ENCODE measurements at places on chromosomes 3 and 15.
A peak's percentile ranks its signal among the peaks of the same experiment; 100 is the strongest.

- DNase-seq = no peak
These were observed 75.2 kb downstream of the ZMAT3 start for GRCh38 chr3:178996399-178996798.

DNA sequence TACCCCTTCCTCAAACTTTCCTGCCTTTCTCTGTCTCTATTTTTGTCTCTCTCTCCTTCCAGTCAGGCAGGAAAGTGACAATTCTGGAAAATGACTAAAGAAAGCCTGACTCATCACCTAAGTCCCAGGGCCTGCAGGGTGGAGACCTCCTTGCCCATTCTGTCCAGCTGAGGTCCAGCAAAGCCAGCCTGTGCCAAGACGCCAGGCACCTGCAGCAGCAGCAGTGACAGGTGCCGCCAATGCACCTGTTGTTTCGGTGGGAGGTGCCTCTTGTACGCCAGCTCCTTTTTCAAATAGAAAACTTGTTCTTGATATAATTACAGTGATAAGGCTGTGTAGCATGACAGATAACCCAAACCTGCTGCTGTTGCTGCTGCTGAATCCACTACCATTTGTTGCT, 501.3 kb downstream of the NTRK3 start:
- DNase-seq = no peak

- DNase-seq = no peak
These were observed 217.4 kb upstream of the WNT5A start for GRCh38 chr3:55704521-55704920.

GRCh38 chr3:194675081-194675640, 3.2 kb upstream of the LSG1 start:
- no peak for DNase-seq

- no peak for DNase-seq
These were observed 67.5 kb downstream of the PROS1 start for GRCh38 chr3:93906245-93906644.

DNA sequence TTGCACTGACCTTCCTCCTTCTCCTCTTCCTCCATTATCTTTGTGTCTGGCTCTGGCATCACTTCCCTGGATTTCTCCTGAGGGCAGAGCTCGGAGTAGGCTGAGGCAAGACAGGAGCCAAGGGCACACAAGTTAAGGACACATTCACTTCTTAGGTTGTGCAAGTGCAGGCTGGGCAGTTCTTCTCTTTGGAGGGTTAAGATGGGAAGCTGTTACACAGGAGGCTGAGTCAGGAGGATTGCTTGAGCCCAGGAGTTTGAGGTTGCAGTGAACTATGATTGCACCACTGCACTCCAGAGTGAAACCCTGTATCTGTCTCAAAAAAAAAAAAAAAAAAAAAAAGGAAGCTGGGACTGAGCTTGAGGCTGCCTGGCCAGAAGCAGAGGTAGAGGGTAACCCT, 176.2 kb upstream of the ANKRD28 start:
- DNase-seq = no peak

DNA sequence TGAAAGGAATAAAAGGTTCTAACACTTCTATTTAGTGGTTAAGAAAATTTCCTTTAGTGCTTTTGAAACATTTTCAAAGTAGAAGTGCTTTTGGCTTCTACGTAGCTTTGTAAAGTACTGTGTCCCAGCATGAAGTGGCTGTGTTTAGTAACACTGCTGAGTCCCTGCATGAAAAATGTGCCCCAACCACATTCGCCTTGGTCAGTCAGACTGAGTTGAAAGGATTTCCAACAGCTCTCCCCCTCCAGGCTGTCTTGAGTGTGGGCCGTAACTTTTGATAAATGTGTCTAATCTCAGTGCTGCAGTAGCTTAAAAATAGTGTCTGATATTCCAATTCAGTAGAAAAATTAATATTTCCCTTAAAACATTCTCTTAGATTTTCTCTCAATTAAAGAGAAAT, 115.0 kb downstream of the NR1D2 start:
- DNase-seq = no peak

- DNase-seq = no peak
These were observed 39.9 kb downstream of the MASP1 start for GRCh38 chr3:187251599-187251998.

DNA sequence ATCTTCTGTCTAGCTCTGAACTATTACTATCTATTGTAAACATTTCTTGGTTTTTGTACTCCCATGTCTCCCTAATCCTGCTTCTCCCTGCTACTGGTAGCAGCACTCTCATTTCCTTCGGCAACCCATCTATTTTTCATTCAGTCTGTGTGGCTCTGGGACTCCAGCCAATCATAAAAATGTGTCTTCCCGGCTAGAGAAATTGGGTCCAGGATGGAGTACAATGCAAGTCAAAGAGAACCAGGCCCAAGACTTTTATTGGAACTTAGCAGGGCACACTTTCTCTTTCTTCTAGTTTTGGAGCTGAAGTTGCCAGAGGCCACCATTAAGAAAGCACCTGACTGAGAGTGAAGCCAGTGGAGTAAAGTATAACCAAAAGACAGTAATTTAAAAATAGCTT, 22.8 kb upstream of the ARHGEF26 start:
- DNase-seq = no peak

DNA sequence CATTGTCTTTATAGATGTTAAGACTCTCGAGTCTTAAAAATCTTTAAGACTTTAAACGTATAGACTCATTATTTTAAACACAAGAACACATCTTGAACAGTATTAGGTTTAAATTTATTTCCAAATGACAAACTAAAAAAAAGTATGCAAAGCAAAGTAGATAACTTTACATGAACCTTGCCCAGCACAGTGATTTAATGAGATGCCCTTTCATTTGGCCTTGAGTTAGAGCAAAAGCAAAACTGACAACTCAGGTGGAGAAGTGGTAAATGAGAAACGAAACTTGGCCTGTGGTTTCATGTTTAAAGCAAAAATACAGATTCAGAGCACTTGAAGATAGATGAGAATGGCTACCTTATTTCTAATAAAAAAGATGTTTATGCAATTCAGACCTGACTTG, 8.6 kb downstream of the GPR15 start:
- no peak for DNase-seq

GRCh38 chr3:117434661-117435412, 725.3 kb downstream of the TUSC7 start:
- no peak for DNase-seq

GRCh38 chr15:82624438-82624837, 22.7 kb downstream of the CPEB1 start:
- DNase-seq = no peak

GRCh38 chr3:72318504-72319193, 529.6 kb downstream of the SHQ1 start:
- DNase-seq = no peak

DNA sequence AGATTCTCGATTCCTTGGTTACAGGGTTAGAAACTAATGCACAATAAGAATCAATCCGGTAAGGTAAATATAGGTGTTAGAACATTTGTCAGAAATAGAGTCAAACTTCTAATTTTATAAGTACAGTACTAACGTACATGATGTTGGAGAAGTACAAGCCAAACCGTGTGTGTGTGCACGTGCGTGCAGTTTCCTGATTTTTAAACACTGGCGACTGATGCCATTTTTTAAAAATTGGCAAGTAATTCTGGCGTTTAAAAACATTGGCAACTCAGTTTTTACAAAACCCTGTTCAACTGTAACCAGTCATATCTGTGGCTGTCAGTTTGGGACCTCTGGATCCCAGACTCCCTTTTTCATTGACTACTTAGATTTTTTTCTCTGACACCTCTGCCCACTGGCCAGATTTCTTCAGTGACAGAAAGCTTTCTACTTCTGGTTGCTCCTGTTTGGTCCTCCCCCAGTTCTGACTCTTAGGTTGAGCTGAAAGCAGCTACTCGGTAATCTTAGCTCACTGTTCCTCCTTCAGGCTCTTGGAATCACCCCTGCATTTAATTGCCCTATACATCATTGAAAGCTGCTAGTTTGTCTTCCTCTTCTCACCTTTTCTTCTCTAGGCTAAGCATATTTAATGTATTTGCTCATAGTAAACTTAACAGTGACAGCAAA, 843 bp downstream of the ATG7 start:
- DNase-seq = peak; percentile 52

- peak; percentile 52 for DNase-seq
These were observed 33.1 kb upstream of the UBE2Q2 start for GRCh38 chr15:75809986-75810750.

- DNase-seq = peak; percentile 30
These were observed 89.5 kb downstream of the EOMES start for GRCh38 chr3:27632431-27633223.

GRCh38 chr3:8663177-8664061, 18.8 kb upstream of the SSUH2 start:
- DNase-seq = peak; percentile 73

DNA sequence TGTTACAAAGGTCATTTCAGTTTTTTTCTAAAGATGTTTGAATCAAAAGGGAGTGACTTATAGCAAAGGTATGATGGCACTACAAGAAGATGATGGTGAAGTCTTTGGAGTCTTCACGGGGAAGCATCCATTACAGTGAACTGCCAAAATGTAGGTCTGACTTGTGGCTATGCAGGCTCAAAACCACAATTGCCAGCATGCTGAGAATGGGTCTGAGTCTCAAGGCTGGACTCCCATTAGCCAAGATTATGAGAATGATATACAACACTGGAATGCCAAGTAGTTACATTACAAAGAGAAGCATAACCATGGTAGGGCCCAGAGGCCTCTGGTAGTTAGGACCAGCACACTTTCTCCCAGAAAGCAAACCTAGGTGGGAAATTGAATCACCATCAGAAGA, 194.2 kb downstream of the MTHFS start:
- no peak for DNase-seq

GRCh38 chr3:168156479-168156878, 60.8 kb upstream of the GOLIM4 start:
- no peak for DNase-seq

GRCh38 chr15:31324186-31324585, 2.4 kb upstream of the KLF13 start:
- DNase-seq = no peak

DNA sequence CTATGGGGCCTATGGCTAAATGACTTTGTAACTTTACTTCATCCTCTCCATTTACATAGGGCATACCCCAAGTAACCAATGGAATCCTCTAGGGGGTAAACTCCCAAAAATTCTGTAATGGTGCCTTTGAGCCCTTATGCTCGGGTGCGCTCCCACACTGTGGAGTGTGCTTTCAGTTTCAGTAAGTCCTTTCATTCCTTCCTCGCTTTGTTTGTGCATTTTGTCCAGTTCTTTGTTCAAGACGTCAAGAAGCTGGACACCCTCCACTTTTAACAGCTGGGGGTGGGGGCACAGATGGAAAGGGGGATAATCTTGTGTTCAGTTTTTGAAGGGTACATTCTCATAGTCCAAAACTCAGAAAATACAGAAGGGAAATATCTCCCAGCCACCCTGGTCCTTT, 84.4 kb upstream of the C2CD4B start:
- no peak for DNase-seq

GRCh38 chr3:132872711-132873110, 150.5 kb upstream of the NPHP3 start:
- DNase-seq = no peak

GRCh38 chr3:179421500-179421899, 29.8 kb downstream of the GNB4 start:
- peak; percentile 3 for DNase-seq

- DNase-seq = peak; percentile 18
These were observed 461.5 kb upstream of the PPP2R3A start for GRCh38 chr3:135503760-135504686.

DNA sequence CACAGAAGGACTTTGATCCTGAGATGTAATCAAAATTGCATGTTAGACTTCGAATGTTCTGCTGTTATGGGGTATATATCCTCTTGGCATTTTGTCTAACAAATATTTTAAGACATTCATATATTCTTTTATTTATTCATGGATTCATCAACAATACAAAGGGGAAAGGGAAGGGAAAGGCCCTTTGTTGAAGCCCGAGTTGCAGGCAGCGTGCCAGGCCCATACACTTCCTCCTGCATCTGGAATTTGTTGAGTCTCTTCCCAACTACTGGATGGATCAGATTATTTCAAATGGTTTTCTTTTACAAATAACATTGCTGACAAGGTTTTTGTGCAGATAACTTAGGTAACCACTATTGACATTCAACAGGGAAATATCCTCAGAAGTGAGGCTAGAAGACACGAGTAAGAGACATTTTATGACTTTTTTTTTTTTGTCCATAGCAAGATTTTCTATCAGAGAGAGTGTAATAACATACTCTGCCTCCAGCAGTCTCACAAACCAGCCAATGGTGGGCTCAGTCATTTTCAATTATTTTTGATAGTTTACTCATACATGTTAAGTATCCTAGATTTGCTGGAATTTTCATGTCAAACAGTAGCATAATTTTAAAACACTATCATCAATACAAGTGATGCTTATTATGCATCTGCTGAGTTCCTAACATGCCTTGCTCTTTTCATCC, 94.3 kb downstream of the RPL39L start:
- no peak for DNase-seq

DNA sequence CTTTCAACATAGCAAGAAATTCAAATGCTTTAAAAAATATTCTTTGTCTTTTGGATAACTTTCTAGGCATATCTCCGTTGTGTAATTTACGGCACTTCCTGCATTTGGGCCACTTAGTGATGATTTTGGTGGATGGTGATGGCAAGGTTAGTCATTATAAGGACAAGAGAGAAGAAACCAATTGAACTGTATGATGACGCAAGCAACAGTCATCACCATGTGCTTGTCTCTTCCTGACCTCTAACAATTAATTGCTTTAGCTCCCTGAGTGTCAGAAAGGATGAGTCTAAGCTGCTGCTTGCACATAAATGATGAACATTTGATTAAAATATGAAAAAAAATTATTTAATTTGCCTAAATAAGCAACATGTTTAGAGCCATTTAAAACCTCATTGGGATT, 11.3 kb upstream of the P2RY12 start:
- DNase-seq = no peak

DNA sequence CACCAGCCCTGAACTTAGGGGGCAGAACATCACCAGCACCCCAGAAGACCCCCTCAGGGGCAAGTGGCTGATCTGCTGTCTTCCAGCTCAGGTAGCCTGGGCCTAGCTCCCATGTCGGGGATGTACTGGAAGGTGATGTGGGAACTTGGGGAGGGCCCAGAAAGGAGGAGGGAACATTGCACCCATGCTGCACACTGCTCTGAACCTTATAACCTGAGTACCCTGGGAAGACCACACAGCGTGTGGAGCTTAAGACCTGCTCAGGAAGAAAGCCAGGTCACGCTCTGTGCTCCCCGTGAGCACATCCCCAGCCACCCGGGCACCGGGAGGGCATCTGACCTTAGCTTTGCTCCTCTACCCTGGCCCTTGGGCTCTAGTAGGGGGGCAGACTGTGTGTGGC, 159.4 kb downstream of the ATP10A start:
- DNase-seq = no peak

GRCh38 chr3:188185717-188186251, 31.8 kb downstream of the LPP start:
- no peak for DNase-seq

GRCh38 chr3:190785047-190785446, 77.4 kb downstream of the GMNC start:
- DNase-seq = no peak

DNA sequence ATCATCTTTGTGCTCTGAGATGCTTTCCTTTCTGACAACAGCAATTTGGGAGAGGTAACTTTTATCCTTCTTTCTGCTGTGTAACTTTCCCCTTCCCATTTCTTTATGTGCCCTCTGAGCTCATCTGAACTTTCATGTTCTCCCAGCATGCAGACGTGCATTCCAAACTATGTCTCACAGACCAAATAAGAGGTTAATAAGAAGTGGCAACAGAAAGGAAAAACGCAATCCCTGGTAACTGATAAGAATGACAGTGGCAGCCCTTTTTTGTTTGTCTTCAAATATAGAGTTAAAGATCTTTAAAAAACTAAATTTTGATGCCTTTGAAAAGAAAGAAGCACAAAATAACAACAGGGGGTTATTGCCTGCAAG, 533.4 kb downstream of the FOXP1 start:
- DNase-seq = no peak

All from erythroblast (primary cell).